HCEC 1CT (cell line): ENCODE measurements at places on chromosomes 12 and 14.

GRCh38 chr14:67425608-67426007, 13.6 kb upstream of the PLEK2 start:
- DNase-seq: no peak

DNA sequence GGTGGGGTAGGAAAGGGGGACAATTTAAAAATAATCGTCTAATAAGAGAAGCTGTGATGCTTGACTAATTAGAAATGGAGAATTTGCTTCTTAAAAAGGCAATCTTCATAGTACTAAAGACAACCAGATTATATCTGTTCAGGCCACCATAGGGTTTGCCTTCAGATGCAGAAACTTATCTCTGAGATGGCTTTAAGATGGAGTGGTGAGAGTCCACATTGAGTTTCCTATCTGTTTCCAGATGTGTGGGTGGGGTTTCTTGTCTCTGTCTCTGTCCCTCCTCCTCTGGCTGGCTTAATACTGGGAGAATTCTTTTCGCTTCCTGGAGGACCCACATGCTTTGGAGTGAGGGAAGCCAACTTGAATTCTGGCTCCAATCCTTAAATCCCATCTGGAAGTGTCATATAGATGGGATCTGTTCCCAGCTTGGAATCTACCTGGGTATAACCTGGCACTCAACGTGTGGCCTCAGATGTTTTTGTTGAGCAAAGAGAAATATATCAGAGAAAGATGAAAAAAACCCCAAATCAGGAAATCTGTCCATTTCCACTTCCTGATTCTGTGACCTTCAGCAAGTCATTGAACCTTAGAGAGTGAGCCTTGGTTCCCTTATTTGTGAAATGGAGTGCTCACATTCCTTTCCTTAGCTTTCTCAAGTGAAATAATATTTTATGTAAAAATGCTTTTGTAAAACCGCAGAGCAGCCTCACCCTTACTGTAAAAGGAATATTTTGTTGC, 66.4 kb downstream of the CHST11 start:
- DNase-seq: no peak

DNA sequence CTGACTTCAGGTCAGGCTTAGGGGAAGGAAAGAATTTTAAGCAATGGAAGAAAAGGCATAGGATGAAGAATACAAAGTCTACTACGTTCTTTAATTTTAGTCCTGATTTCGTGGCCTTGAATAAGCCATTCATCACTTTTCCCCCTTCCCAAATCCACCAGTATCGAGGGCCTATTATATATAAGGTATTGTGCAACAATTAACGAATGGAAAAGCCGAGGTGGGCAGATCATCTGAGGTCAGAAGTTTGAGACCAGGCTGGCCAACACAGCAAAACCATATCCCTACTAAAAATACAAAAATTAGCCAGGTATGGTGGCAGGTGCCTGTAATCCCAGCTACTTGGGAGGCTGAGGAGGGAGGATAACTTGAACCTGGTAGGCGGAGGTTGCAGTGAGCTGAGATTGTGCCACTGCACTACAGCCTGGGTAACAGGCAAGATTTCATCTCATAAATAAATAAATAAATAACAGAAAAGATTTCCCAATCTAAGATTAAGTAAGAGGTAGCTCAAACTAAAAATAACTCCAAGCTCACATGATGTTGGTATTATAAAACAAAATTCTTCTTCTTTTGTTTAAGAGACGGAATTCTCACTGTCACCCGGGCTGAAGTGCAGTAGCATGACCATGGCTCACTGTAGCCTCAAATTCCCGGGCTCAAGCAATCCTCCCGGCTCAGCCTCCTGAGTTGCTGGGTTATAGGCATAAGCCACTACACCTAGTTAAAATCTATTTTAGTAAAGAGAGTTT, 58.3 kb upstream of the NR2C1 start:
- peak; percentile 57 for DNase-seq

GRCh38 chr12:123720141-123720814, 8.1 kb downstream of the ATP6V0A2 start:
- DNase-seq: no peak

DNA sequence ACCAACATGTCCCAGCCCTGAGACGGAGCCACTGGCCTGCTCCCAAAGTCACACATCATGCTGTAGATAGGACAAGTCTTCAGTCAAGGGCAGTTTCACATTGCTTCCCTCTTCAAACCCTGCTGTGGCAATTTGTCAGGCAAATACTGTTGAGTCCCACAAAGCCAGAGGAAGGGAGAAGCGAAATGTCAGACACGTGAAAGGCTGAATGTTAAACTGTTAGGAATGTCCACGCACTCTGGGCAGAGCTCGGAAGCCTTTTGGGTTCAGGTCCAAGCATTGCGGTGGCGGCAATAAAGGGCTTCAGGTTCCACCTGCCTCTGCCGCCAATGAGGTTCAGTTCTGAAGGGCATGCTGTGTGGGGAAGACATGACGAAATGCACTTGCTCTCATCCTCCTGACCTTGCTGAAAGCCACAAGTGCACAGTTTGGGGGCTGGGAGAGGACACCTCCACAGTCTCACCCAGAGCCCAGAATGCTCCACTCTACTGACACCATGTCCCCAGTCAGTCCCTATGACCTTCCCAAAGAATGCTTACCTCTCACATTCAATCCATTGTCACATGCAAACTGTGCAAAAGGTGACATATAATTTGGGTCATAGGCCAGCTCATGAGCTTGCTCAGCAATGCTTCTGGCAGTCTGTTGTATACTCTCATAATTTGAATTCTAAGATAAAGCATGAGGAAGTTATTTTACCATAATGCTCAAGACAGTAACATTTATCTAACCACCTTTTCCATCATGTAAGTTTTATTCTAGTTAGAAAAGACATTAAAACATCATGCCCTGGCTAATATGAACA, 35.7 kb downstream of the RAD9B start:
- peak; percentile 74 for DNase-seq

- no peak for DNase-seq
These were observed 268.1 kb upstream of the RTL1 start for GRCh38 chr14:101171650-101172049.

- no peak for DNase-seq
These were observed 68.0 kb upstream of the OSBPL8 start for GRCh38 chr12:76627346-76628135.

GRCh38 chr12:27001663-27002062, 12.5 kb downstream of the TM7SF3 start:
- DNase-seq: no peak

DNA sequence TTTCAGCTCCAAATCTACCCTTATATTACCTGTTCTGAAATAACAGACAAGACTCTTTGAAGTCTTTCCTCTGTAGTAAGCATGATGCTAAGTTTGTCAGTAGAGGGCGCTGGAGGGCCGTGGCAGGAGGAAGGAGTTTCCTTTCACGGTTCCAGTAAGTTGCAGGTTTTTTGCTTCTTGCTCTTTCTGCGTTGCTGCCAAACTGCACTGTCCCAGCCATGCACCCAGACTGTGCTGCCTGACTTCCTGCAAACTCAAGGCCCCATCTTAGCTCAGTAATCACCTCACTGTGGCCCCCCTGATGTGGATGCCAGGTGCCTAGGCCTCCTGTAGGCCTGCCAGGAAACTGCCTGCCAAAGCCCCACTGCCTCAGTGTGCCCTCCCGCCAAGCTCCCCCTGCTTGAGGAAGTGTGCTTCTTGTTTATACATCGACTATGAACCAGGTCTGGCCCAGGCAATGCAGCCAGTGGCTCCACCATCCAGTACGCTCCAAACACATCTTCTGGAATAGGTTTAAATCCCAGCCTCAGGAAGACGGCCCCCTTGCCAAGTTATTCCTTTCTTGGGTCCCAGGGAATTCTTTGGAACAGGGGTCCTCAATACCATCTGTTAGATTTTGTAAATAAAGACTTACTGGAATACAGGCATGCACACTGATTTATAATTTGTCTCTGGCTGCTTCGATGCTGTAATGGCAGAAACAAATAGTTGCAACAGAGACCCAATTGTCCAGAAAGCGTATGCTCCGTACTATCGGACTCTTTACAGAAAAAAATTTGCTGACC, 193.7 kb upstream of the LRIG3 start:
- peak; percentile 48 for DNase-seq

GRCh38 chr12:109589691-109590245, 16.2 kb downstream of the MVK start:
- no peak for DNase-seq

GRCh38 chr12:93571365-93571924, 1.0 kb upstream of the SOCS2 start:
- DNase-seq: peak; percentile 55

- DNase-seq: no peak
These were observed 6.7 kb downstream of the MVK start for GRCh38 chr12:109580272-109580671.

- DNase-seq: no peak
These were observed 18.6 kb upstream of the KLRB1 start for GRCh38 chr12:9626291-9626690.

GRCh38 chr12:31034372-31034771, 39.3 kb upstream of the DDX11 start:
- DNase-seq: no peak

- DNase-seq: no peak
These were observed 96.7 kb downstream of the SLC25A47 start for GRCh38 chr14:100419856-100420255.

DNA sequence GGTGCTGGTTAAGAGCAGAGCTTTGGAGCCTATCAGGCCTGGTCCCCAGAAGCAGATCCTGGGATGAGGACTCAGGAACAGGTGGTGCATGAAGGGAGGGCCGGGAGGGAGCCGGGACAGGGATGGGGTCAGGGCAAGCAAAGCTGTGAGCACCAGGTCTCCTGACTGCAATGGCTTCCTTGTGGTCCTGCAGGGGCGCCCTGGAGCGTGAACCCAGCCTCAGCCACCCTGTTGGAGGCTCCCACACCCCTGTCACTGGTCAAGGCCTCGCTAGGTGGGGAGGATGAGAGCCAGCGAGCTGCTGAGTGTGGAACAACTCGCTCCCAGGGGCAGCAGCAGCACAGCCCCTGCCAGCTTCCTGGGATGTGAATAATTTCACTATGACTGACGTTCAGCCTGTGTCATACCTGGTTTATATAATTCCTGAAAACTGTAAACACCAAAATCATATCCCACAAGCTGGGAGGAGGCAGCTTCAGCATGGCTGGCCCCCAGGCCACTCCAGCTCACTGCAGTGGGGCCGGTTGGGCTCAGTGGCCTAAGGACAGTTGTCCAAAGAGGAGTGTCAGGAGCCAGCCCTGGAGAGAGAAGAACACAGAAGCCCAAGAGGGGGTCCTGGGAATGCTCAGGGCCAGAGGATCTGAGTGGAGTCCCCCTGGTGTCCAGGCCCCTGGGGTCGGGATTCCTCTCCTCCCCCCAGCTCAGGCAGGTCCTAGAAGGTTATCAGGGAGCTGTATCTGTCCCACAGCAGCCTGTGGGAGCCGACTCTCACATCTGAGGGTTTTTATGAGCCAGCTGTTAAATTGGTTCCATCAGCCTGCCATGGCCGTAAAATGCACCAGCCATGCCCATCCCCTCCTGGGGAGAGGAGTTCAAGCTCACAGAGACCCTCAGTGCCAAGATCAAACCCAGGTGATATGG, 272.9 kb downstream of the ADGRD1 start:
- DNase-seq: no peak

- no peak for DNase-seq
These were observed 8.1 kb downstream of the LPAR5 start for GRCh38 chr12:6627616-6628015.

DNA sequence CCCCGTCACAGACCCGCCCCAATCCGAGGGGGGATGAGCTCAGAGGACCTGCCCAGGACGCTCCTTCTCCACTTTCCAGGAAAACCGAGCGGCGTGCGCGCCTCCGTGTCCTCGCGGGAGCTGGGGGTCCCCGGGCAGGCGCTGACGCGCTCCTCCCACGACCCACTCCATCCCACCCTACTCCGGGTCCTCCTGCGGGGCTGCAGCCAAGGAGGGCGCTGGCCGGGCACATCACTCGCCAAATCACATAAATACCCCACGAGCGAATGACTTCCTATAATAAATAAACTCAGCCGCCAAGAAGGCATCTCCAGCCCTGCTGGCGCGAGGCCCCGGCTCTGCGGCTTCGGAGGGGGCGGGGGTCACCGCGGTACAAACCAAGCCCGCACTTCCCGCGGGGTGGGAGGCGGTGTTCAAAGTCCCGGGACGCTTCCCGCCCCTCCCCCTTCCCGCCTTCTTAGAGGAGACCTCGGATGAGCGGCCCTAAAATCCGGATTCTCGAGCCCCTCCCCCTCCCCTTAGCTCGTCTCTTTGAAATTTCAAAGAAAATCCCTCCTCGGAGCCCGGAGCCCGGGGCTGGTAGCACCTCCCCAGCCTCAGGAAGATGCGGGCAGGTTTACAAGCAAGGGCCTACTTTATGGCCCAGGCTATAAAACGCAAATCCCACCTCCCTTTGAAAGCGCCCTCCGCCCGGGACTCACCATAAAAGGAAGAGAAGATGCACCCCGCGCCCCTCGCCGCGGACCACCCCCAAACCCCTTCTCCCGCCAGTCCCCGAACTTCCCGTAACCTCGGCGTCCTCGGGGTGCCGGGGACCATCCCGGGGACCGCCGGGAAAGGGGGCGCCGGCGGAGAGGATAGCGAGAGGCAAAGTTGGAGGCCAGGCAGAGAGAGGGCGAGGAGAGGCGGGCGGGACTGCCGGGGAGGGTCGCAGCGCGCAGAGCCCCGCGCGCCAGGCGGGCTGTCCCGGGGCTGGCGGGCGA, 712 bp upstream of the FZD10 start:
- no peak for DNase-seq

DNA sequence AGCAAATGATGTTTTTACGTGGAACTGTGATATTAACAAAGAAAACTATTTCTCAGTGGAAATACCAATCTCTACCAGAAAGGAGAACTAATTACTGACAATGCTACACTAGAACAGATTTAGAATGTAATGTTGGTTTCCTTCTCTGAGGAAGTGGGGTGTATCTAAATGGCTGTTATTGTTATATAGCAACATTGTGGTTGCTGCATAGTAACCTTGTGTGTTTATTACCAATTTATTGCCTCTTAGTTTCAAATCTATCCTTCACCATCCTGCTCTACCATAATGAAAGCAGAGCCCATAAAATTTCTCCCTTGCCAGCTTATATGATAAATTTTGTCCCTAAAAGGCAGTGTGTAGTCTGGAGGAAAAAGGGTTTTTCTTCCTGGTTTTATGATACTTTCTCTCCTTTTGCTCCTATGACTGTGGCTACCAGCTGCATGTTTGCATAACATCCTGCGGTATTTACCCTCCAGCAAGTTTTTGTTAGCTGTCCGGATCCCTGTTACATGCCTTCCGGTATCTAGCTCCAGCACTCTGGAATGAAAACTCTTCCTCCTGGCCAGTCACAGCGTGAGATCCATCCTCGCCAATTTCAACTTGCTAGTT, 5.7 kb upstream of the KLRK1 start:
- peak; percentile 83 for DNase-seq

DNA sequence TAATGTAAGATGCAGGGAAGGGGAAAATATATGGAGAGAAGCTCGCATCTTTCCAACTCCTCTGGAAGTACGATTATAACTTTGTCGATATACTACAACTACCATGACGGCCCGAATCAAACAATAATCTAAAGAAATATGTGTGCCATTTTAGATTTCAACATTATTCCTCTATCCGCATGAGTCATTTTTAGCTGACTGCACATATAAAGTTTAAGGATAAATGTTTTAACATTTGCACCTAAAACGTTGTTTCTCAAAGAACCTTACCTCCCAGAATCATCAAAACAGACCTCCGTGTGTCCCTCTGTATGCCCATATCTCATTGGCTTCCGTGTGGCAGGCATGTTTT, 482 bp downstream of the WDHD1 start:
- no peak for DNase-seq

GRCh38 chr12:126547905-126548304, 1482.7 kb downstream of the AACS start:
- no peak for DNase-seq
